ENCODE measurements at places on chromosomes 2 and 18.

- no peak for DNase-seq
These were observed 7.4 kb upstream of the GPR75 start for GRCh38 chr2:53867169-53867568.

GRCh38 chr18:31607384-31607783 is 15.7 kb downstream of the TTR start:
- no peak for DNase-seq

- no peak for DNase-seq
These were observed 512.5 kb downstream of the RNF144A start for GRCh38 chr2:7429733-7430132.

DNA sequence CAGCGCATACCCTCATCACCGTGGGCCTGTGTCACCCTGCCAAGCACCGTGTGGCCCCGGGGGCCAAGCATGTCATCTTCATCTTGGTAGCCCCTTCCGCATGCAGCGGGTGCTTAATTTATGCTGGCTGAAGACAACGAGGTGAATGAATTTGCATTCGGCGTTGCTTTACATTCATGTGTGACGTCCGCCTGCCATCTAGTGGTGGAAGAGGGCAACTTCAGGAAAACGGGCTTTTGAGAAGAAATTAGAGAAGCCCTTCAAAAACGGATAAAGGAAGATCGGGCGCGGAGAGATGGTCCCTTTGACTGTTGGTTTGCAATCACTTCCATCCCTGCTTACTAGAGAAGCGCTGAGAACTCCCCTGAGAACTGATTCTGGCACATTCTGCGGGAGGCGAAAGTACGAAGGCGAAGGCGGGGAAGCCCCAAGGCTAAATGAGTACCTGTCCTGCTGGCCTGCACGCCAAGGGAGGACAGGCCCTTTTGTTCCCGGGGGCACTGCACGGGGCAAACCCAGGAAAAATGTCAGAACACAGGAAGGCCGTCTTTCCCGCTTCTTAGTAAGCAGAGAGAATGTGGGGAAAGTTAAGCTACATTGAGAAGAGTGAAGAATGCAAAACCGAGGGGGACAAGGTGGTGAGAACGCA is 145.9 kb downstream of the ZNF516 start:
- peak; percentile 66 for DNase-seq

- DNase-seq, result no peak
These were observed 16.9 kb downstream of the HNMT start for GRCh38 chr2:137981112-137981656.

DNA sequence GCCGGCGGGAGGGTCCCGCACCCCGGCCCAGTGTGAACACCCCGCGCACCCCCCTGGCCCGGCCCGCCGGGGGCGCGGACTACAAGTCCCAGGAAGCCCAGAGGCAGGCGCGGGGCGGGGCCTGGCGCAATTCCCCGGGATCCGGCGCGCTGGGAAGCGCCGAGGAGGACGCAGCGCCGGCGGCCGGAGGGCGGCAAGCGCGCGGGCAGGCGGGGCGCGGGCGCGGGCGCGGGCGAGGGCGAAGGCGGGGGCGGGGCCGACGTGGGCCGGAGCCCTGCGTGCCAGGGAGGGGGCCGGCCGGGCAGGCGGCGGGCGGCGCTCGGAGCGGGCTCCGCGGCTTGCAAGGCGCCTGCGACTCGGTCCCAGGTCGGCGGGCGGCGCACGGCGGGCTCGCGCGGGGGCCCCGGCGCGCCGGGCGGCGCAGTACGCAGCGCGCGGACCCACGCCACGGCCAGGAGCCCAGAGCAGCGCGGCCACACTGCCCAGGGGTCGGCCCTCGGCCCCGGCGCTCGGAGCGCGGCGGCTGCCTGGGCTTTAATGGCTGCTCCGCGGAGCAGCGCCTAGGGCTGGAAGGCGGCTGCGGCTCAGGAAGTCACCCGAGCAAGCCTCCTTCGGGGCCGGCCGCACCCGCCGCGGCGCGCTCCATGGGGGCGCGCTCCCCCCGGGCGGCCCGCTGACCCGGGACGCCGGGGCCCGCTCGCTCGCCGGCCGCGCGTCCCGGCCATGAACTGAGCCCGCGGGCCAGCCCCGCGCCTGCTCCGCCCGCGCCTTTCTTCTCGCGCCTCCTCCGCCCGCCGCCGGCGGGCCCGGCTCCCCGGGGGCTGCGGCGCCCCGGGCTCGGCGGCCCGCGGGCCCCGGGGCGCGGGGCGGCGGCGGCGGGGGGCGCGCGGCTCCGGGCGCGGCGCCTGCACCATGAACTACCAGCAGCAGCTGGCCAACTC is at the start of gene AGAP1:
AGAP1 (plus strand) TSS at position 269 of the 941 bp plus-strand sequence.
- DNase-seq, result peak; percentile 84

DNA sequence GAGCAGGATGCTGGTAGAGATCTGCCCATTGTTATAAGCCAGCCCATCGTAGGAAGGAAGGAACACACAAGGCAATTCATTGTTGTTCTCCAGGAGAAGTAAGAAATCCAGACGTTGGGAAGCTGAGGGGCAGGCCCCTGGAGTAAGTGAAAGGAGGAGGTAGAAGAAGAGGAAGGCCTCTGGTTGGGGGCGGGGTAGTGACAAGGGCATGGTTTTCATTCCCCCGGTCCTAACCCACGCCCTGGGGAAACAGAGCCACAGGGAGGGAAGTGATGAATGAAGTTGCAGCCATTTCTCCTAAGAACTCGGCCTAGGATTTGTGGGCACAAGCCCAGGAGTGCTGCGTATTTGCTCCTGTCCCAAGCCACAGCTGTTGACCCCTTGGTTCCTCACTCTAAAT is 18.0 kb downstream of the LBH start:
- no peak for DNase-seq

- no peak for DNase-seq
These were observed 9.9 kb downstream of the DNMT3A start for GRCh38 chr2:25331686-25332365.

GRCh38 chr2:134630504-134631159 is 88.2 kb downstream of the TMEM163 start:
- DNase-seq, result no peak

DNA sequence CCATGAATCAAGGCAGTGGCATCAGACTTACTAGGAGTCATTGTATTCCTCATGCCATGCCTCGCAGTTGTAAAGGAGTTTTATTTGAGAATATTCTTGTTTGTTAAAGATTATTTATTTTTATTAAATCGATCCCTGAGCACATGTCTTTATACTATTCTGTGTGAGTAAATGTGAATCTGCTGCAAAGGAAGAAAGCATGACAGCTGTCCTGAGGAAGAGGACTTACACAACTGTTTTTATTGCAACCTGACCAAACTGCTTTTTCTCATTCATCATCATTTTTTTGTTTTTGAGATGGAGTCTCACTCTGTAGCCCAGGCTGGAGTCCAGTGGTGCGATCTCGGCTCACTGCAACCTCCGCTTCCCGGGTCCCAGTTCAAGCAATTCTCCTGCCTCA is 34.1 kb downstream of the INO80D start:
- no peak for DNase-seq

DNA sequence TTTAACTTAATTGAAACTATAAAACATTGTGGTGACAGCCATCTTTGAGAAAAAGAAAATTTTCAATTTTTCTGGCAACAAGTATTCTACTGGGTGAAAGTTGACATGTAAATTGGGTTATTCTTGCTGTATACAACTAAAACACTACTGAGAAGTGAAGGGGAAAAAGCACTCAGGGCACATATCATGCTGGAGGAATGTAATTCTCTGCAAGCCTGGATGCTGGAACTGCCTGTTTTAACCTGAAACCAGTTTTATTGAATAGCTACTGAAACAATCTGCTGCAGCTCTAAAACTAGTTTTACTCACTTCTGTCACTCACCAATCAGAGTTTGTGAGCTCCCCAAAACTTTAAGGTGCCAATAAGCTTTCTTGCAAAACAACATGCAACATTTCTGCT is 1136.0 kb downstream of the LRP1B start:
- no peak for DNase-seq

- no peak for DNase-seq
These were observed 114.6 kb upstream of the TEX51 start for GRCh38 chr2:126784045-126784444.

- DNase-seq, result no peak
These were observed 15.3 kb upstream of the PPP4R1 start for GRCh38 chr18:9629709-9630108.

GRCh38 chr18:58738322-58738721 is 67.1 kb downstream of the MALT1 start:
- DNase-seq, result no peak

- no peak for DNase-seq
These were observed 71.8 kb downstream of the GFPT1 start for GRCh38 chr2:69315160-69315761.

GRCh38 chr18:35193316-35193715 is 47.5 kb upstream of the ZNF397 start:
- no peak for DNase-seq

DNA sequence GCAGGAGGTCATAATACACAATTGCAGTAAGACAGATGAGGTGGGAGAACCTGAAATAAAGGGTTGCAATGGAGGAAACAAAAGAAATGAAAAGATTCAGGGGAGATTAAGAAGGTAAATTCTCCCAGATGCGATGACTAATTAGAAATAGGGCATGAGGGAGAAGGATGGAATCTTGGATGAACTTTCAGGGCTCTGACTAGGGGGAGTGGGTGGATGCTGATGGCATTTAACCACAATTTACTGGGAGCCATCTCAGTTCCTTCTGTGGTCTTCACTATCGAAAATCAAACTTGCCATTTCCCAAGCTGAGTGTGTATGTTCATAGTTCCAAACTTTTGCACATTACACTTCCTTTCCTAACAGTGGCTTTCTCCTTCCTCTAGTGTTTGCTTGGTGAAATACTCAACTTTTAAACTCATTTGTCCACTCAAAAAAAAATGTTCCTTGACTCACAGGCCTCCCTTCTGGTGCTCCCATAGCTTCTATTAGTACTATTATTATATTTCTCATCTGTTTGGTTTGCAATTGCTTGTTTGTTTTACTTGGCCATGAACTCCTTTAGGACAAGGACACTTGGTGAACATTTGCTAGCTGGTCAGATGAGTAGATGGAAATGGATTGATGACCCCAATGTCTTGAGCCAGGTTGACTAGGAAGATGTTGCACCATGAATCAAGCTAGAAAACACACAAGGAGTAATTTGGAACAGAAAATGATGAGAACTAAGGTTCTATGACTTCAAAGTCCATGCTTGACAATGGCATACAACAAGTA is 178.5 kb downstream of the DIS3L2 start:
- no peak for DNase-seq

DNA sequence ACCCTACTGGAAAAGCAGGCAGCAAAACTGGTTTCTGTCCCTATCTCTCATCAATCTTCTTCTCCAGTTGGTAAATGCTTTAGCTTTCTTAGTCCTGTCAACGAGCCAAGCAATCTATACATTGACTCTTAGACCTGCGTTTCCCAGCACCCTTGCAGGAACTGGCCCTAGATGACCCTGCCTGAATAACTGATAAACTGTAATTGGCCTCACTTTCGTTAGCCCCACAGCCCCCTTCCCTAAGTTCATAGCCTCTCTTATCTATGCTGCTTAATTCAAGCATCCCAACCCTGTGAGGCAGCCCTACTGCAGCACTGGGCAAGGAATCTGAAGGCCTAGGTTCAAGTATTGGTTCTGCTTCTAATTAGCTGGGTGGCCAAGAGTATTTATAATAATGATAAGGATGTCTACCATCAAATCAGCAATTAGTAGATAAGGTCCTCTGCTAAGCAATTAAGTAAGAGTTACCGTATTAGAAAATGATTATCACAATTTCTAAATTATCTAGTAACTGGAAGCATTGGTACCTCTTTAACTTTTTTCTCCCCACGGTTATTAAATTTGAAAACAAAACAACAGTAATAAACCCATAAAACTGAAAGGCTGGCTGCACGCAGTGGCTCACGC is 86.4 kb upstream of the RMDN2 start:
- no peak for DNase-seq

DNA sequence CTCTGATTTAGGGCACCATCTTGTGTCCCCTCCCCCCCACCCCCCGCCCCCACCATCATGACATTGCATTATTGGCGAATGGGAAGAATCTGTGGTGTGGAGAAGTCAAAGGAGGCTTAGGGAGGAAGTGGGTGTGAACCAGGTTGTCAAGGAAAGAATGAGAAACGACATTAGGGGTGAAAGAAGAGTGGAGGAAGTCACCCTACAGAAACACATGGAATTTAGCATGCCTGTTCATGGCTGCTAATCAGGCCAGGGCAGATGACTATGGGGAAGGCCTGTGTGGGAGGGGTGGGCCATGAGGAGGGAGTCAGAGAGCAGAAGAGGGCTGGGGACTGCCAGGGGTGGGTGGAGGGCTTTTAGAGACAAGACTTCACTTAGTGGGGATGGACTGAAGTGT is 81.6 kb downstream of the AOX1 start:
- DNase-seq, result no peak

- peak; percentile 11 for DNase-seq
These were observed 339.4 kb downstream of the BCL11A start for GRCh38 chr2:60213865-60214625.

GRCh38 chr2:214593727-214594126 is 182.9 kb downstream of the VWC2L start:
- no peak for DNase-seq

DNA sequence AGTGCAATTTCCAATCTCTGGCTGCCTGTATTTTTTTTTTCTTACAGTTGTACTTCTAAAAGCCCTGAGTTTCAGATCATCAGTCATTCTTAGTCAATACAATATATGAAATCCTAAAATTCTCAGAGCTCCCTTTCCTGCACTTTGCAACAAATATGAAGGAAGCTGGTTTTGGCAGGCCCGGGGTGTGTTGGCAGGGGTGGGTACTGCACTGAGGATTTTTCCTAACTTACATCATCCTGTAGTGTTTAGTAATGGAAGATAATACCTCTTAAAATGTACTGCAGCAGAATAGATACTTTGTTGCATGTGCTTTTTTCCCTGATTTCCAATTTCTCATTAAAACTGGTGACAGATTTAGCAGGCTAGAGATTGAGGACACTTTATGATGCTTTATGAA is 374.6 kb downstream of the PTH2R start:
- no peak for DNase-seq

GRCh38 chr2:104932243-104932642 is 78.3 kb downstream of the POU3F3 start:
- no peak for DNase-seq

- no peak for DNase-seq
These were observed 3.2 kb downstream of the CERS6 start for GRCh38 chr2:168459256-168459655.

DNA sequence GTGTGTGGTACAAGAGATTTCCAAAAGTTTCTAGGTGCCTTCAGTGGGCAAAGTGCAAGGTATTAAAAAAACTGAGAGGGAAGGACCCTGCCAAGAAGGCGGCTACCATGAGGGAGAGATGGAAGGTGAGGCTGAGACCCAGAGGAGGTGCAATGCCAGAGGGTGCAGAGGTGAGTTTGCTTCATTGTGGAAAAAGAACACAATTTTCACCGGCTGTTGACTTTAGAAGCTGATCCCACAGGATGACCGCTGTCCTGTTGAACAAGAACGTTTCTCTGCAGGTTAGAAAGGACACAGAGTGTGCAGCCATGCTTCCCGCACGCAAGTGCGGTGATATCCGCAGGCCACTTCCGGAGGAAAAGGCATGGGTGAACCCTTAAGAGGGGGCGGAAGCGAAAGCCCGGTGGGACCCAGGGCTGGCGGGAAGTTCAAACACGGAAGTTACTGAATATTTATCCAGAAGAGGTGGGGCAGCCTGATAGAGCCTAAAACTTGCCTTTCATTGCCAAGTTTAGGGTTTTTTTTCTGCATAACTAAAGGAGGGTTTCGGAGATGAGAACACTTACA is 16.6 kb downstream of the SP110 start:
- DNase-seq, result no peak

All from NCI-H774 (cell line).